ENCODE measurements at places on chromosomes 16 and 17.

DNA sequence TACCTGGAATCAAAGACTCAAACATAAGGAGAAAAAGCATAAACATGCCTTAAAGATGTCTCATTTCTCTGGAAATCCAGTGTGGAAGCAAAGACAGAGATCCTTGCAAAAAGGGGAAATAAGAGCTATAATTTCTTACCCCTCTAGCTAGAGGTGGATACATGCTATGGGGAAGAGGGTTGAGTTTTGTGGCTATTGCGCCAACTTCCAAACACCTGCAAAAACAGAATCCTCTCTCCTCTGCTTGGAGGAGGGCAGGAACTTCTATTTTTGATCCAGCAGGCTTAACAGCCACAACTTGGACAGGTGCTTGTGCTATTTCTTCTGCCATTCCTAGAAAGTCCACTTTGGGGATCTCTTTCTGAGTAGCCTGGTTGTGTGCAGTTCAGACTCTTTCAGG lies 21.5 kb upstream of the NUDT7 start:
- DNase-seq = no peak

DNA sequence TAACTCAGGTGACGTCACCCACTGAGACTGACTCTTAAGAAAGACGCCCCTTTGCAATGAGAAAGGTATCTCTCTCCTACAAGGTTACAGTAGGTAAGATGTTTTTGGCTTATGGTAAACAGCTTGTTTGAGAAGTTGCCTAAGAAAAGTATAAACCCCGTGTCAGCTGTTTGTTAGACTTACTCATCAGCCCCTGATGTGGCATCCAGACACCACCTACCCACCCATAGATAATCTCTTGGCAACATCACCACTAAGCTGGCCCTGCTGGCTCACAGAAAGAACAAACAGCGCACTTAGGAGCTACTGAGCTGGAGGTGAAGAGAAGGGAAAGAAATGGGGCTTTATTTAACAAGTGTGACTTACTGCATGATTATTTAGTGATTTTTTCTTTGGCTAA lies 121.0 kb downstream of the PARN start:
- no peak for DNase-seq

DNA sequence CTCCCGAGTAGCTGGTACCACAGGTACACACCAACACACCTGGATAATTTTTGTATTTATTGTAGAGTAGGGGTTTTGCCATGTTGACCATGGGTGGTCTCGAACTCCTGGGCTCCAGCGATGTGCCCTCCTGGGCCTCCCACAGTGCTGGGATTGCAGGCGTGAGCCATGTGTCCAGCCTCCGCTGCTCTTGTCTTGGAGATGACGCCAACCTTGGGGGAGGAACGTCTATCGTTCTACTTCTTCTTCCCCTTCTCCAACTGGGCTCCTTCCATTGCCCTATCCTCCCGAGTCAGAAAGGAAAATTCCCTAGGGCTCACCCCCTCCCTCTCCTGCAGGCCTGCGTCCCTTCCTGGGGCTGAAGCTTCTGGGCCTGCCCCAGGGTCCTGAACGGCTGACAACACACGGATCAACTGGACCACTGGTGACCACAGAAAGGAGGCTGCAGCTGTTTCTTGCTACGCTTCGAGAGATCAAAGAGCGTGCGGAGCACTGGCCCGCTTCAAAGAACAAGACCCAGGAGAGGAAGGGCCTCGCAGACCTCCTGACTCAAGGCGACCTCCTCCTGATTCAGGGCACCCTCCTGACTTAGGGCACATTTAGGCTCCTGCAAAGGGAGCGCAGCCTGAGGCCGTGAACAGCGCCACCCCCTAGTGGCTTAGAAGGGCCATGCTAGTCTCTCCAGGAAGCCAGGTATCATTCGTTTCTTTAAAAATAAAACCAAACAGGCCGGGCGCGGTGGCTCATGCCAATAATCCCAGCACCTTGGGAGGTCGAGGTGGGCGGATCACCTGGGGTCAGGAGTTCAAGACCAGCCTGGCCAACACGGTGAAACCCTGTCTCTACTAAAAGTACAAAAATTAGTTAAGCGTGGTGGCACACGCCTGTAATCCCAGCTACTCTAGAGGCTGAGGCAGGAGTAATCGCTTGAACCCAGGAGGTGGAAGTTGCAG lies 48.5 kb upstream of the HELZ start:
- DNase-seq = peak; percentile 86

- no peak for DNase-seq
Observed at GRCh38 chr17:12365805-12366204, 299.9 kb upstream of the MYOCD start.

GRCh38 chr16:53882310-53882709 lies 178.4 kb downstream of the FTO start:
- DNase-seq = no peak

DNA sequence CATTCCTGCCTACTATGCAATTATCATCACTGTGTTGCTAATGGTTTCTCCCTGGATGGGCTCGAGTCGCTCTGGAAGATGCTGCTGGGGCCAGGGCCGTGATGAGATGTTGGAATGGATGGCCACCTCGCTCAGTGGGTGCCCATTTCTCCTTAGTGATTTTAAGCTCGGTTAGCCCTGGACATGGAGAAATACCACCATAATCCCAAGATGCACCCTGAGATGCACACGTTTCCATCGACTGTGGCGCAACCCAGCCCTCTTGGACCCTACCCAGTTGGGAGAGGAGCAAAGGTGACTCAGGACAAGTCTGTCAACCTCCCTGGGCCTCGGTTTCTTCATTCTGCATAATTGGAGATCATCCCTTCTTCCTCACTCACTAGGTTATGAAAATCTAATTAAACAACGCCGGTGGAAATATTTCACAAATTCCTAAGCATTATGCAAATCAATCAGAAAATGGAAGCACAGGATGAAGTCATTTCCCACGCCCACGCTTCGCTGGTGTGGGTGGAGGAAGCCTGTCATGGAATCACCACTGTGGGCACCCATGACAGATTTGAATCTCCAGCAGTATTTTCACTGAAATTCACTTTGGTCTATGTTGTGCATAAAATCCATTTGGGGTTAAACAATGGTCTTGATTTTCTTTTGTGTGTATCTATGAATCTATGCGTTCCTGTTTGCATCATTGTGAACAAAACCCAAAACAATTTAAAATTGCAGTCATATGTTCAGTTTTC lies 195.2 kb downstream of the AXIN2 start:
- no peak for DNase-seq

Data from AML-193 (cell line).